T-helper 1 cell treated with Interleukin-12 subunit alpha and Interleukin-12 subunit beta and Interleukin-4 antibody, amounts not matched to agents 30 ng/mL and 1 ng/mL, for 36 hours (primary cell): ENCODE measurements at places on chromosomes 12 and 14. TPM values are rescaled to one million over a fixed set of nuclear protein-coding genes. Genes with fewer than 3 reads are reported as not detected.

Gene SERPINA6
- not detected in 2 replicates for total RNA-seq

Gene FBXL14
- 26.5 and 26.7 TPM in 2 replicates for total RNA-seq

Gene TSPAN9
- total RNA-seq, result 0.05 TPM in 1 of 2 replicates, not detected in the other

Gene CBLN3
- 17.7 and 18.5 TPM in 2 replicates for total RNA-seq

Gene FOXA1
- total RNA-seq, result not detected in 2 replicates

Gene STON2
- total RNA-seq, result 1.1 and 1.5 TPM in 2 replicates

Gene PRB4
- total RNA-seq, result not detected in 2 replicates

Gene MDGA2
- total RNA-seq, result not detected in 2 replicates
